ENCODE measurements at places on chromosomes 4 and X. TPM values are rescaled to one million over a fixed set of nuclear protein-coding genes. Genes with fewer than 3 reads are reported as not detected.

GRCh38 chrX:9693307-9694001, 72.2 kb downstream of the GPR143 start:
- DNase-seq: no peak

DNA sequence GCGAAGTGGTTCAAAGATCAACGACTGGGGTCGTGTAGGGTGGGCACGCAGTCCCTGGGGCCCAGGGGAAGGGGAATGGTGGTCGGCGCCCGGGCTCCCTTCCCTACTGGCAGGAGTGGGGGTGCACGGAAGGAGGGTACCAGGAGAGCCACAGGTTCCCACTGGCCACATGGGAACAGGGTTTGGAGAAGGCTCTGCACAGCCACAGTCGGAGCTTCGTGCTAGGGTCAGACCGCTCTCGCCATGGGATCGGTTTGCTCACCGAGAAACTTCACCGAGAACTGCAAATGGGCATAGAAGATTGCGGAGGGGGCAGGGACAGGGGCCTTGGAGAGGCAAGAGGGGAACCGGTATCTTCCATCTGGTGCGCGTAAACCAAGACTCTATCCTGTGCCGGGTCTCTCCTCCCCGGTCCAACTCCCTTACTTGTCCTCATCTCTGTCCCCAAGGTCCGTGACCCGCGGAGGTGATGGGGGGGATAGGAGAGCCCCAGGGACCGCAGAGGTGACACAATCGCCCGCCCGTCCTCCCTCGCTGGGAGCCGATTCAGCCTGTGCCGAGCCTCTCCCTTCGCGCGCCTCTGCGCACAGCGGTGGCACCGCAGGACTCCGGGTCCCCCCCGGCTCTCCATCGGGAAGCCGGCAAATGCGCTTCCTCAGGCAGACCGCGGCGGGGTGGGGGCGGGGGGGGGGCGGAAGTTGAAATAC, 1.0 kb downstream of the SCD5 start:
- DNase-seq: peak; percentile 16

DNA sequence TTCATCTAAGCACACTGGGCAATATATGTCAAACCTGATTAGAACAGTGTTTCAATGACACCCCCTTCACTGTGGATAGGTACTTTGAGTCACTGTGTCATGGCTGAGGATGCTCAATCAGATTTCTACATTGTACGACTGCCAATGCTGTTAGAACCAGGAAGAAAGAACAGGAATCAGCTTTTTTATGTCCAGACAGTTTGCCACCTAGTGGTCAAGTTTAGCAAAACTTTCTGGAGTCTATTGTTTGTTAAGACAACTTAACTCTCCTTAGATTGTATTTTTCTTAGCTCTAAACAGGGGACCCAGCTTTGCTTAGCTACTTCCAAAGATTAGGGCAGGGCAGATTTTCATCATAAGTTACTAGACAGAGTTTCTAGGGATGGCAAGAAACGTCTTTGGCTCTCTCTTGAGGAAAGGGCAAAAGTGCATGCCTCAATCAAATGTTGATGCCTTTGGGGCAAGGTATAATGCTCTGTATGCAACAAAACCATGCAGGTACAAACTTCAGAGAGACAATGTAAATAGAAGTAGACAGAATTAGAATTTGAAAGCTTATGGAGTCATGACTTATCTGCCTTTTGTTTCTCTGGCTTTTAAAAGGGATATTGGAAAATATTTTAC, 40.5 kb upstream of the BMP3 start:
- DNase-seq: peak; percentile 0

GRCh38 chr4:186104890-186105646, 564 bp downstream of the FAM149A start:
- DNase-seq: no peak

- DNase-seq: peak; percentile 8
These were observed 54.5 kb downstream of the LDB2 start for GRCh38 chr4:16843831-16844508.

The UBA1 gene
- 130 TPM for total RNA-seq

The PHOX2B gene
- not detected for total RNA-seq

The PRICKLE3 gene
- 5.6 TPM for total RNA-seq

All from Daoy (cell line).